ENCODE measurements at places on chromosomes 5 and 9.

GRCh38 chr9:82115331-82115730 lies 126.8 kb downstream of the SPATA31D1 start:
- no peak for DNase-seq

DNA sequence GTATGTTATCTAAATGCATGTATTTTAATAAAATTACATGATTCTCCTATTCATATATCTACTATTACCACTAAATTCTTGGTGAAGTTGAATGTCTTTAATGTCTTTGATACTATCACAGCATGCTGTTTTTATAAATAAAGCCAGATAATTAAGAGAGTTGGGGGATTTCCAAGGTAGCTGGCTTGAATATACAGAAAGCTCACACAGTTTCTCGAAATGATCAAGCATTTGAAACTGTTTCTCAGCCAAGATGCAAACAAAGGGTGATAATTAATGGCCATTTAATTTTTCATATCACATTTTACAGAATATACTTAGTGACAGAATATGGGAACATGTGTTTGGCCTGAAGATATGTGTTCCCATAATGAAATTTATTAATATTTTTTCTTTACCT lies 145.6 kb upstream of the CDH12 start:
- DNase-seq, result no peak

DNA sequence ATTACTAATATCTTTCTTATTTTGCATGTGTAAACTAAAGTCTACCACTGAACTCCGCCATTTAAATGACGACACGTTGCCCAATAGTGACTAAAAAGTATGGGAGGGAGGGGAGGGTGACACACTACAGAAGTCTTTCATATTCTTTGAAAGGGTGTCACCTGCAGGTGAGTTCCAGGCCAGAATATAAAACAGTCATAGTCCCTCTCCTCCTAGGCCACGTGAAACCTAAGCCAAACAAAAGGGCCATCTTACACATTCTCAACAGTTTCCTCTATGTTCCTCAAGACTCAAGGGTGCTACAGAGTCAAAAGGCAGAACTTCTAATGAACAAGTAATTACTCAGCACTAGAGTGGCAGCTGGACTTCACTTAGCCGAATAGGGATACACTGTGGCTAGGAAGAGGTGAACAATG lies 6.4 kb downstream of the CEMIP2 start:
- DNase-seq, result peak; percentile 23

- DNase-seq, result peak; percentile 78
Observed at GRCh38 chr9:4114569-4115505, 185.0 kb downstream of the GLIS3 start.

DNA sequence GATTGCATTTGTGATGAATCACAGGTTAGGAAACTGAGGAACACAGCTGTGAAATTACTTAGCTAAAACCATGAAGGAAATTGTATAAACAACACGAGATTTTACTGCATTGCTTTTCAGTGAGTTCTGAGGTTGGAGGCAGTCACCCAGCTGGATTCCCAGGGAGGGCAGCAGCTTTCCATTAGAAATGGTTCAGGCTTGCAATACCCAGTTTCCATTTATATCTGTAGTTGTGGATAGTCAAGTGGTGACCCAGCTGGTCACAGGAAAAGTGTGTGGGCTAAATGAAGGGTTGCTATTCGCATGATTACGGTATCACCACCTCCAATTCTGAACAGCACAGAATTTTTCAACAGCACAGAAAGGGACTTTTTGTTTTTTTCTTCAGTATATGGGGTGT lies 34.3 kb upstream of the SPATA31D4 start:
- no peak for DNase-seq

- DNase-seq, result no peak
Observed at GRCh38 chr9:121945281-121945680, 147.8 kb downstream of the TTLL11 start.

GRCh38 chr9:136255896-136256890 lies 10.6 kb upstream of the QSOX2 start:
- DNase-seq, result no peak

- no peak for DNase-seq
Observed at GRCh38 chr9:109512170-109512756, 14.2 kb upstream of the PTPN3 start.

DNA sequence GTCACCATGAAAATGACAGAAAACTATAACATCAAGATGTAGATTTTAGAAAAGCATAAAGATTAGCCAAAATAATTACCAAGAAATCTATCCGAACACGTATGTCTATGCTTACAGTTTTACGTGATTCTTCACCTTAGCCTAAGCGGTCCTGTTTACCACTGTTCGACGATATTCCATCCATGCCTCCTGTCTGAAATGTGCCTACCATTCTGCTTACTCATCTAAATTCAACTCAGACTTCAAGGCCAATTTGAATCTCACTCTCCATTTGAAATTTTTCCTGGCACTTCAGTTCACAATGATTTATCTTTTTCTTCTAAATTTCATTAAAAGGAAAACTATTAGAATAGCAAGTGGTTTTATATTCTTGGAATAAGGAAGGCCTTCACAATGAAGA lies 15.4 kb downstream of the ZDHHC21 start:
- no peak for DNase-seq

DNA sequence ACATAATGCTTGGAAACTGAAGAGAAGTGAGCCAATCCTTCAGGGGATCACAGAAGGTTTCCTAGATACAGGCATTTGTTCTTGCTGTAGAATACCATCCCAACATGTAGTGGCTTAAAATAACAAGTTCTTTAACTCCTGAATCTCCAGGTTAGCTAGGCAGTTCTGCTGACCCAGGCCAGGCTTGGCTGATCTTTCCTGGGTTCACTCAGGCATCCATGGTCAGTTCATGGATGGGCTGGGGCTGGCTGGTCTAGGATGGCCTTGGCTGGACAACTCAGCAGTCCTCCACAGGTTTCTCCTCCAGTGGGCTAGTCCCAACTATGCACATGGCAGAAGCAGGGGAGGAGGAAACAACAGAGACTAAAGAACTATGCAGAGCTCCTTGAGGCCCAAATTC lies 37.4 kb upstream of the DENND1A start:
- no peak for DNase-seq

GRCh38 chr9:23412458-23412857 lies 413.6 kb downstream of the ELAVL2 start:
- no peak for DNase-seq

GRCh38 chr9:133120501-133121197 lies 391 bp downstream of the RALGDS start:
- DNase-seq, result peak; percentile 22

DNA sequence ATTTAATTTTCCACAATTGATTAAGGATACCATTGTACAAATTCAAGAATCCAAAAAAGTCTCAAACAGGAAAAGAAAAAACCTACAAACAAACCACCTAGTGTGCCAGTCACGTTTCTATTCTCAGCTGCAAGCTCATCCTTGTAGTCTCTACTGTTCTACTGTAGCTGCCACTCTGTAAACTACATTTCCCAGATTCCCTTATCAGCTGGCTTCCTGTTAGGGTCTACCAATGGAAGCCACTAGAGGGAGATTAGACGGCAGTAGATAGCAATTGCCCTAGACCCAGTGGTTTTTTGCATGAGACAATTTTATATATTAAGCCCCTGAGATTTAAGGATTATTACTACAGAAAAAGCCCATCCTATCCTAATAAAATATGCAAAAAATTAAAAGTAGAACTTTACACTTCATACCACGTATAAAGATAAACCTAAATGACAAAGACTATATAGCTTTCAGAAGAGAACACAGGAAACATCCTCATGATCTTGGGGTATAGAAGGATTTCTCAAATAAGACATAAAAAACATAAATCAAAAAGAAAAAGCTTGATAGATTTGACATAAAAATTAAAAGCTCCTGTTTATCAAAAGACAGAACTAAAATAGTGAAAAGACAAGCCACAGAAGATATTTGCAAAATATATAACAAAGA lies 37.4 kb downstream of the P4HA2 start:
- DNase-seq, result peak; percentile 89

DNA sequence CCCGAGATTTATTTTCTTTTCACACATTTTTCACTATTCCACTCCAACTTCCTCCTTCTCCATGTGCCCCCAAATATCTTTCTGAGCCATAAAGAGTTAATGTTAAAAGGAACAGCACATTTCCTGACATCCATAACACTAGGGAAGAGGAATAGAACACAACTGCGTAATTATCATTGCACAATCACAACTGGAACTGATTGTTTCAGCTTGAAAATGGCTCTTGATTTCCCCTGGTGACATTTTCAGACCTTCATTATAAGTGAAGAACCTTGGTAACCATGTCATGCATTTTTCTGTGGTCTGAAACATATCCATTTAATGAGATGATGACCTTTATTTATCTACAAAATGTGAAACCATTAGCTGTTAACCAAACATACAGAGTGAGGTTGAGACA lies 82.4 kb downstream of the PCSK1 start:
- no peak for DNase-seq

DNA sequence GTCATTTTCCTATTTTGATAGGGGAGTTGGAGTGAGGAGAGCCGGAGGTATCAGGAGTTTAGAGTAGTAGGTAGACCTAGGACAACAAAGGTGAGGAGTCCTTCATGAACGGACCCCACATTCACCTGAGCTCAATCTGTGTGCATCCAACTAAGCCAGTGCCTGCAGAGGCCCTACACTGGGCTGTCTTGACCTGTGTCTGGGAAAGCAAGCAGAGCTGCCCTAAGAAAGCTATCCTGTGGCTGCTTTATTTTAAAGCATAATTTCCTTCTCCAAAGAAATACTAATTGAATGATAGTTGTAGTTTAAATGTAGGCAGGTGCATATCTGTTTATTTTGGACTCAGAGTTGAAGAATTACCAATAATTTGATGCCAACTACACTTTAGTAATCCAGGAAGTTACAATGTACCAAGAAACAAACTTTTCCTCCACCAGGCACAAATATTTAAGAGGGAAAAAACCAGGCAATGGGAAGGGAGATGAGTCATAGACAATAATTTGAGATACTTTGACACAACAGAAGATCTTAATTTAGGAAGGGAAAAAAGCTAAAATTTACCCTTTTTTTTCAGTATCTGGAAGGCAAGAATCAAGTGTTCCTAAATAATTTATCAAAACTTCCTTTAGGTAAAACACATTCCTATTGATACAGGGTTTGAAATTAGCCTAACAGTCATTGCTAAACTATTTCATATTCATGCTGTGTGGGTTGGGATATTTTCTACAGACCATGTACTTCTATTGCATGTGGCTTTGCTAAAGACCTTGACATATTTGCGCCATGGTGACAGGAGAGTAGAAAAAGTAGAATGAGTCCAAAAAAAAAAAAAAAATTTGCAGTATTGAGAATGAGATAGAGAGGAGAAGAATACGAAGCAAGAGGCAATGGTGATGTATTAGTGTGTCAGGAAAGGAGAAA lies 376.6 kb upstream of the TUSC1 start:
- no peak for DNase-seq

- DNase-seq, result no peak
Observed at GRCh38 chr5:78675956-78676730, 27.6 kb upstream of the LHFPL2 start.

GRCh38 chr9:6758248-6758497 lies 400 bp downstream of the KDM4C start:
- no peak for DNase-seq

GRCh38 chr5:33891788-33892619 lies at the start of gene ADAMTS12:
Gene ADAMTS12 (minus strand): TSS chr5:33891990. CDS start chr5:33891856, 134 bp downstream.
- DNase-seq, result no peak

- peak; percentile 74 for DNase-seq
Observed at GRCh38 chr9:134217431-134218210, 53.3 kb upstream of the RNU6ATAC start.

DNA sequence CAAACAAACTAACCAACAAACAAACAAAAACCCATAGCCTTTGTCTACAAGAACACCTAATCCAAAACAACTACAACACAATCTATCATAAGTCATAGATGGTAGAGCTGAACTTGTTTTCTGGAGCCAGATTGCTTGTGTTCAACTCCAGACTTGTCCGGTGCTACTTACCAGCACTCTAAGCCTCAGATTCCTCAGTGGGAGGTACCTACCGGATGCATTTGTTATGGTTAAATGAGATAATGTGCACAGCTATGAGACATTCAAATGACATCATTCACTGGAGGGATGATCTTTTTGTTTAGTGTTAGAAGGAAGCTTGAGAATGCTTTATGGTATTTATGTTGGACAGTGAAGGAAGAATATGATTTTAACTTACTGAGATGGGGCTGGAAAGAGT lies 592.9 kb upstream of the C9orf72 start:
- no peak for DNase-seq

- DNase-seq, result no peak
Observed at GRCh38 chr5:155897761-155898160, 429.2 kb upstream of the SGCD start.

- no peak for DNase-seq
Observed at GRCh38 chr5:157912621-157913325, 53.8 kb upstream of the CLINT1 start.

DNA sequence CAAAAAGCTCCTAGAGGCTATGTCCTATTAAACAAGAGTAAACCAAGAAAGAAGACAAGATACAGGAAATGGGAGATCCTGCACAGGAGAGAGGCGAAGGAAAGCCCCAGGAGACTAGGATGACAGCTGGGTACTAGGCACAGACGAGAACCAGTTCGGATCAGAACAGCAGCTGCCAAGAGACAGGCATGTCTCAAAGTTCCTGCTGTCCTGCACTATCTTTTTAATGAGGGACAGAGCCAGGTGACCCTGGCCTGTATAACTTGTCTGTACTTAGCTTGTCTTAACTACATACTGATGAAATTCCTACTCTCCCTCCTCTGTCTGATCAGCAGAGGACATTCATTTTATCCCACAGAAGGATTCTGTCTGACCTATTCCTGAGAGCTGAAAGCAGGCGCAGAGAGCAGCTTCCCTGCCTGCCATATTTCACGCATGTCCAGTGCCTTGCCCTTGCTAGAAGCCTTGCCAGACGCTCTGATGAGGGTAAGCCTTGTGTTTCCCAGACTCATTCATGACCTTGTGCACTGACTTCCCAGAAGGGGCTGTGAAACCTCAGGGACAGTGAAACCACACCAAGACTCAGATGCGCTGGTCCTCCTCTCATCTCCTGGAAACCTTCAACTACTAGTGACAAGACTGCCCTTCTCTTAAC lies 24.7 kb downstream of the TSC1 start:
- DNase-seq, result no peak

DNA sequence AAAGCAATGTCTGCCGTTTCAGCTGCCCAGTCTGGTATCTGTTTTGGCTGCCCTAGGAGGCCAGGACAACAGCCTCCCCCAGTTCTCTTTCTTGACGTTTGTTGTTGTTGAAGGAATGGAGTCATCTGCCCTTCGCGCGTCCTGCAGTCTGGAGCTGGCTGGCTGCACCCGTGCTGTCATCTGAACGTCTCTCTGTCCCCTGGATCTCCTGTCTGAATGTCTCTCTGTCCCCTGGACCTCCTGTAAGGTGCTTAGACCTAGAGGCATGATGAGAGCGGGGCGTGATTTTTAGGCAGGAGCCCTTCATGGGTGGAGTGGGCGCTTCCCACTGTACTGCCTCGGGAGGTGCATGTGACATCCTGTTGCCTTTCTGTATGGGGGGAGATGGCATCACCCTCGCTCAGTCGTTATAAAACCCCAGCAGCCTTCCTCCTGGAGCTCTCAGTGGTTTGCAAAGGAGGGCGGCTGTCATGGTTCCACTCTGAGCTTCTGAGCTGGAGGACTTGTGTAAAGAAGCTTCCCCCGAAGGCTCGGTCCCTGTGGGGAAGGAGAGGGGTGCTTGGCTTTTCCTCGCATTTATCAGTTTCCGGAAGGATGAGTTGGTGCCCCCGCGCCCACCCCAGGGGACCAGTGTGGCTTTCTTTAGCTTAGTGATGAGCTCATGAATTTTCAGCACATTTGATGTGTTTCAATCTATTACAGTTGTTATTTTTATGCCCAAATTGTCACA lies 49.8 kb upstream of the OLFM1 start:
- DNase-seq, result no peak

- no peak for DNase-seq
Observed at GRCh38 chr5:127550652-127551409, 33.4 kb downstream of the PRRC1 start.

GRCh38 chr9:124453586-124454191 lies 3.4 kb downstream of the ADGRD2 start:
- DNase-seq, result no peak
